ENCODE measurements at places on chromosomes 12 and 14. TPM values are rescaled to one million over a fixed set of nuclear protein-coding genes. Genes with fewer than 3 reads are reported as not detected.

DNA sequence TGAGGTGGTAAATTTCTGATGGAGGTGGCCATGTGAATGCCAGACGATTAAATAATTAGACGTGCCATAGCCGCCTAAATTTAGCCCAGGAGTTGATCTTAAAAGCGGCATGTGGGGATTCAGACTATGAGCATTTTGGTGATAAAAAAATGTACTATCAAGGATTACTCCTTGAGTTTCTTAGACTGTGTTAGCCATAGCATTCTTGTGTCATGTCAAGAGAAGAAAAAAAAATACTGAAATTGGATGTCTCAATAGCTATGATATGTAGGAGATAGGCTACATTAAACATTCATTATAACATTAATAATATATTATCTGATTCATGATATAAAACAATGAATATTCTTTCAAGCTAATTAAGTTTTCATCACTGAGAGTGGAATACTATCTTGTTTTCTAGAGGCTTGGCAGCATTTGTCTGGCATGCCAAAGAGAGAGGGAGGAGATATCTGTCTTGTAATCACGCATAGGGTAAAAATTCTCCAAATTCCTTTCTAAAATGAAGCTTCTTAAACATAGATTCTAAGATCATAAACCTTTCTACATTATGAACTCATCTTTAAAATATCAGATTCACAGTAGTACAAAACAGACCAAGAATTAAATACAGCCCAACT is 727.0 kb downstream of the C12orf50 start:
- DNase-seq = no peak
- no peaks in the 10 kb centered on the region for H3K27me3 ChIP-seq
- no peak overlapping the region for H3K27ac ChIP-seq
- H3K4me3 ChIP-seq = no peak overlapping the region

GRCh38 chr14:43411841-43412240 is 1095.2 kb downstream of the FSCB start:
- H3K27ac ChIP-seq = no peak overlapping the region
- H3K27me3 ChIP-seq = no peaks in the 10 kb centered on the region
- H3K4me3 ChIP-seq = no peak overlapping the region
- H3K4me1 ChIP-seq = no peaks in the 10 kb centered on the region
- no peaks in the 10 kb centered on the region for H3K36me3 ChIP-seq

- H3K36me3 ChIP-seq = no peaks in the 10 kb centered on the region
- no peaks in the 10 kb centered on the region for H3K27me3 ChIP-seq
- H3K4me3 ChIP-seq = no peak overlapping the region
- DNase-seq = no peak
- H3K4me1 ChIP-seq = no peaks in the 10 kb centered on the region
- no peak overlapping the region for H3K27ac ChIP-seq
Measured at GRCh38 chr12:115185506-115185905, 501.5 kb upstream of the TBX3 start.

DNA sequence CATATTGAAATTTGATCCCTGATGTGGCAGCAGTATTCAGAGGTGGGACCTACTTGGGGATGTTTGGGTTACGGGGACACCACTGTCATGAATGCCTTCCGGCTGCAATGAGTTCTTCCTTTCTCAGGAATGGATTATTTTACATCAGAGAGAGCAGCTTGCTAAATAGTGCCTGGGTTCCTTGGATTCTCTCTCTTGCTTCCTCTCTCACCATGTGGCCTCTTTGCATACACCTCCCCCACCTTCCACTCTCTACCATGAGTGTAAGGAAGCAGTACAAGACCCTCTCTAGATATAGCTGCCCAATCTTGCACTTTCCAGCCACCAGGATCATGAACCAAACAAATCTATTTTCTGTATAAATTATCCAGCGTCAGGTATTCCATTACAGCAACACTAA is 15.4 kb upstream of the SCAF11 start:
- no peak overlapping the region for H3K27ac ChIP-seq
- no peaks in the 10 kb centered on the region for H3K27me3 ChIP-seq
- H3K36me3 ChIP-seq = no peaks in the 10 kb centered on the region

DNA sequence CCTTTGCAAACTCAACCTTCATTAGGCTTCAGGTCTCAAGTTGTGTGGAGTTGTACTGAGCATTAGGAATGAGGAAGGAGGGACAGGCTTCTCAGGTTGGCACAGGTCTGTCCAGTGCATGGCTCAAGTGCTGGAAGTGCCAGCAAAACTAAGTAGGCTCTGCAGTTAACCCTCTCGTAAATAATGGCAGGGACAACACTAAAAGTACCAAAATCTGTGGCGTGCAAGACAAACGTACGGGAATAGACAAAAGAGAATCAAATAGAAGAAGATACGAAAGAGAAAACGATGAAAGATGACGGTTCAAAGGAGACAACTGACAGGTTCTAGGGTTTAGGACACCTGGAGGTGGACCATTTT is 612 bp downstream of the TRAPPC6B start:
- peak overlapping the region; percentile 84 for H3K4me3 ChIP-seq
- peak overlapping the region; percentile 98 for H3K27ac ChIP-seq
- H3K36me3 ChIP-seq = peaks cover 39% of the 10 kb centered on the region
- DNase-seq = no peak
- peaks cover 59% of the 10 kb centered on the region for H3K4me1 ChIP-seq

GRCh38 chr12:28457785-28458184 is 267.5 kb downstream of the CCDC91 start:
- no peaks in the 10 kb centered on the region for H3K4me1 ChIP-seq
- H3K4me3 ChIP-seq = no peak overlapping the region
- no peak for DNase-seq
- no peak overlapping the region for H3K27ac ChIP-seq
- peaks cover 14% of the 10 kb centered on the region for H3K36me3 ChIP-seq
- no peaks in the 10 kb centered on the region for H3K27me3 ChIP-seq

- H3K36me3 ChIP-seq = no peaks in the 10 kb centered on the region
- no peak for DNase-seq
- no peak overlapping the region for H3K27ac ChIP-seq
- no peak overlapping the region for H3K4me3 ChIP-seq
- H3K27me3 ChIP-seq = peaks cover 12% of the 10 kb centered on the region
- no peaks in the 10 kb centered on the region for H3K4me1 ChIP-seq
Measured at GRCh38 chr12:105507311-105508038, 177.0 kb downstream of the C12orf75 start.

GUCY2C gene
- not detected for total RNA-seq

SCNN1A gene
- 1.3 TPM for total RNA-seq

NUP107 gene
- 85.4 TPM for total RNA-seq

CYP46A1 gene
- total RNA-seq = 0.23 TPM
